Activated CD8-positive, alpha-beta memory T cell treated with anti-CD3 and anti-CD28 coated beads for 36 hours (primary cell): ENCODE measurements at places on chromosomes 2 and 18. TPM values are rescaled to one million over a fixed set of nuclear protein-coding genes. Genes with fewer than 3 reads are reported as not detected.

TMEM131 gene
- 37.9 TPM for total RNA-seq

SLC11A1 gene
- total RNA-seq: 0.13 TPM

TRIM43 gene
- not detected for total RNA-seq

DGUOK gene
- 99.4 TPM for total RNA-seq

PLGLB2 gene
- total RNA-seq: not detected

HIBCH gene
- total RNA-seq: 26.6 TPM

NYAP2 gene
- total RNA-seq: not detected

UGT1A6 gene
- not detected for total RNA-seq

DSC2 gene
- not detected for total RNA-seq

CDH7 gene
- not detected for total RNA-seq

TXNDC2 gene
- total RNA-seq: not detected

HPCAL1 gene
- total RNA-seq: 85.0 TPM

LIMS2 gene
- 8.3 TPM for total RNA-seq

SCN2A gene
- not detected for total RNA-seq

ANKRD29 gene
- total RNA-seq: not detected

PIEZO2 gene
- not detected for total RNA-seq

EIF2B4 gene
- total RNA-seq: 43.6 TPM

THSD7B gene
- not detected for total RNA-seq

DCC gene
- not detected for total RNA-seq

EVX2 gene
- not detected for total RNA-seq

TPO gene
- total RNA-seq: not detected

NAB1 gene
- total RNA-seq: 30.1 TPM

ZAP70 gene
- 201 TPM for total RNA-seq

UGT1A5 gene
- total RNA-seq: not detected

WDPCP gene
- 5.5 TPM for total RNA-seq

SIX3 gene
- total RNA-seq: 0.08 TPM

HOXD12 gene
- total RNA-seq: not detected

UGT1A8 gene
- not detected for total RNA-seq

DUSP11 gene
- total RNA-seq: 32.1 TPM

COL4A3 gene
- total RNA-seq: not detected

TRIM54 gene
- 0.30 TPM for total RNA-seq

LIPG gene
- 0.13 TPM for total RNA-seq

RIOK3 gene
- total RNA-seq: 60.0 TPM

LDLRAD4 gene
- total RNA-seq: 36.8 TPM

POTEI gene
- total RNA-seq: not detected

CFC1 gene
- total RNA-seq: not detected

CFAP65 gene
- total RNA-seq: not detected

SCYGR4 gene
- total RNA-seq: not detected

MERTK gene
- total RNA-seq: 0.65 TPM

BCL11A gene
- 0.30 TPM for total RNA-seq

BOK gene
- total RNA-seq: 0.06 TPM

WDR12 gene
- total RNA-seq: 144 TPM
